Upper lobe of left lung (tissue), 6 donors: ENCODE measurements at places on chromosomes 5 and 9.

DNA sequence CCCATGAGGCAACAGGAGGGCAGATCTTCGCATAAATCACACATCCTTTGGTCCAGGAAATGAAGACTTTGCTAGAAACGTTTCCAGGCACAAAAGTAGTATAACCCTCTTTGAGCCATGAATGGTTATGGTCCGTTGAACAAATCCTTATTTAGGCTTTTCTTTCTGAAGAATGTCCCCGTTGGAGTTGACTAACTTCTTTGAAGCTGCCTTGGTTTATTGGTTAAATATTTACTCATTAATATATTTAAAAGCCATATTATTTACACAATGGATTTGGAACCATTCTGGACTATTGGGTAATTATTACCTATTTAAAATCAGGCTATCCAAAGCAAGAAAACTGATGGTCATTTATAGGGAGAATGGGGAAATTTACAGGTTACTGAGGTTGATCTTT, 347.6 kb upstream of the SLC30A5 start:
- no peak for DNase-seq

DNA sequence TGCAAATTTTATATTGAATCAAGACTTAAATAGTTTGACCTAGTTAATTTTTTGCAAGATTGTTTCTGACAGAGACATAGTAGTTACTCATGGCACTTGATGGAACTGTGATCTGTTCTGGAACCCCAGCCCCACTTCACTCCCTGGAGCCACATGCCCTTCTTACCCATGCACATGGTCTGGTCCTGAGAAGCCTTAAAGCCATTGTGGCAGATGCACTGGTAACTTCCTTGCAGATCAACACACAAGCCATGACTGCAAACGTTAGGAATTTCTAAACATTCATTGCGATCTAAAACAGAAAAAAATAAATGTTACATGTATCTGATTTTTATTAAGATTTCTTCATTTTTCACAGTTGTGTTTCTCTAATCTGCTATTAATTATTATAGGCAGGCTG, 221.2 kb downstream of the SLC12A2 start:
- DNase-seq, result no peak

DNA sequence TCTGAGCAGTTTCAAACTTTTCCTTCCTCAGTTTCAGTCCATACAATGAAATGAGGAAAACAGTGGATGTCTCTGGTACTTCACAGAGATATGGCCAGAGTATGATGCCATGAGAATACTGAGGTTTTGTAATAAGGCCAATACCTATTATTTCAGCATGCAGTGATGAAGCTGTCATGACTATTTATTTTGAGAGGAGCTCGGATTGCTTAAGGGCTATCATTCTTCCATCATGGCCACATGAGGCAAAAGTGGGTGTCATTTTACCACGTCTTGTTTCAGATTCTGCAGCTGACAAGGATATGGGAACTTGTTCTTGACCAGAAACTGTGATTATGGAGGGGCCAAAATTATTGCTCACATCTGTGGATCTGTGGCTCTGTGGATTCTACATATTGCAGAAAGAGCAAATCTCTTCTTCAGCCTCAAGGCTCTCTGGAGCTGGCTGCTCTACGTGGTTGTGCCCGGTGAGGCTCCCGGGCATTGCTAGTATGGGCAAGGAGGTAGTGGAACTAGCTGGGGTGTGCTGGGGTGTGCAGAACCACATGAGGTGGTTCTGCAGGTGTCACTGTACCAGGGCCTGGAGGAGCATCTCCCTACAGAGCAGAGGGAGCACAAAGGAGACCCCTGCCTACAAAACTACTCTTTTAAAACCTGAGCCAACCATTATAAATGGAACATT, 180.3 kb downstream of the SEMA6A start:
- DNase-seq, result no peak

GRCh38 chr5:124745928-124746915, at the start of gene ZNF608:
ZNF608 (minus strand) TSS chr5:124746639; CDS start chr5:124744989, 1,650 bp downstream.
- no peak for DNase-seq

DNA sequence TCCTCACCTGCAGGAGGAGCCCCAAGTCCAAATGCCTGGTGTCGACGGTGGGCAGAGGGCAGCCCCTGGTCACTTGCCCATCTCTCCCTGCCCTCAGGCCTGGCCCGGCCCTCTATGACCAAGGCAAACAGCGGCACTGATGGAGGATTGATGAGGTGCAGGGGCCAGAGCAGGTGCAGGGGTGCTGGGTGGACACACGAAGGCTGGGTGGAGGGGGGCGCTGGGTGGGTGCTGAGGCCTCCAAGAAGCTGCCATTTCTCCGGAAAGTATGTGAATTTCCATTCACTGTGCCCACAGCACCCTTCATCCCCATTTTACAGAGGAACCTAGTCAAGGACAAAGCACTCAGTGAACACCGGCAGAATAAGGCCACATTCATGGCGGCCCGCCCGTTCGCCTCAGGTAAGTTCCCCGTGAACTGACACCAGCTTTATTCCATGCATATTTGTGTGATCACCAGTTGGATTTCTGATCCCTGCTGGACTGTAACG, 143.8 kb upstream of the PPP1R26 start:
- peak; percentile 12 for DNase-seq

- DNase-seq, result no peak
Measured at GRCh38 chr5:95861864-95862561, 39.5 kb upstream of the GLRX start.

- no peak for DNase-seq
Measured at GRCh38 chr5:157808043-157808442, 50.9 kb downstream of the CLINT1 start.

- no peak for DNase-seq
Measured at GRCh38 chr9:127644943-127645342, 32.9 kb downstream of the STXBP1 start.
